ENCODE measurements at places on chromosomes 7 and 10.

DNA sequence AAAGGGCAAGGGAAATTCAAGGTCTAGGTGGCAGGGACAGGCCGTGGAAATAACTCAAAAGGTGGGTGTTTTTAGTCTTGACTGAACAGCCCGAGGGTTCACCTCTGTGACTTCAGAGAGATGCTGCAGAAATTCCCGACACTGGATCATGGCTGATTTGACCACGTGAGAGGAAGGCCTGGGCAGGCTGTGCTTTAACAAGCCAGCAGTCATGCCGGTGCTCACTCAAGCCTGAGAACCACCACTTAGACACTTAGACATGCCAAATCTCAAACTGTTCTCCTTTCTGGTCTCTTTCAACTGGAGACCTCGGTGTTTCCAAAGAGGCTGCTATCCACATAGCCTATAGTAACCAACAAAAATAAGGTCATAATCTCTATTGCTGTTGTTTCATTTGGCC is 15.4 kb downstream of the TECTB start:
- DNase-seq, result no peak

DNA sequence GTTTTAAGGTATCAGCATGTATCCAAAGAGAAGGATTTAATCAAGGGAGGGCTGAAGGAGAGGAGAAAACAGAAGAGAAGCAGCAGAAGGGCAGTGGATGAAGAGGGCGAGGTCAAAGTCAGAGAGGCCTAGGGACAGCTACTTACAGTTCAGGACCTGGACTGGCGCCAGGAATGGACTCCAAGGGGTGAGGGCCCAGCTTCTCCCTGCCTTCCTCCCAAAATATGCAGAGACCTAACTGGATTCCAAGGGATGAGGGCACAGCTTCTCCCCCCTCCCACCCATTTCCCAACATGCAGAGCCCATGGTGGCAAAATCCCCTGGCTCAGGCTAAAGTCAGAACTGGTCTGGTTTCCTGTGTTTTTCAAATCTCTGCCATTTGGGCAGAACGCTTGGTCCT is 3.4 kb upstream of the TCF7L2 start:
- DNase-seq, result no peak

DNA sequence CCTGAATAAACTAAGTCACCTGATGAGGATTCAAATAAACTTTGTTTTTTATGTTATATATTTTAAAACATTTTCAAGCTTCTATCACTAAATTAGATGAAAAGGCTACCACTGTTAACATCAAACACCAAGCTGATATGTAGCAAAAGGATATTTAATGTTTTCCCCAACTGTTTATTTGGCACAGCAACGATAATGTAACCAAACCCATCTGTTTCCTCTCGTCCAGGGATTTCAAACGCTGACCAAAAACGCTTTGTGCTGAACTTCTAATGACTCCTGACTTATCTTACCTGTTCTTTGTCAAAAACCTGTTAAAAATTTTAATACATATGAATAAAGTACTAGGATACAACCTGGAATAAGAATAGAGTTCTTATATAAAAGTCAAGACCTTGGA is 30.5 kb downstream of the DCLRE1A start:
- DNase-seq, result no peak

- no peak for DNase-seq
These were observed 837 bp upstream of the IGFBP3 start for GRCh38 chr7:45921699-45922519.

DNA sequence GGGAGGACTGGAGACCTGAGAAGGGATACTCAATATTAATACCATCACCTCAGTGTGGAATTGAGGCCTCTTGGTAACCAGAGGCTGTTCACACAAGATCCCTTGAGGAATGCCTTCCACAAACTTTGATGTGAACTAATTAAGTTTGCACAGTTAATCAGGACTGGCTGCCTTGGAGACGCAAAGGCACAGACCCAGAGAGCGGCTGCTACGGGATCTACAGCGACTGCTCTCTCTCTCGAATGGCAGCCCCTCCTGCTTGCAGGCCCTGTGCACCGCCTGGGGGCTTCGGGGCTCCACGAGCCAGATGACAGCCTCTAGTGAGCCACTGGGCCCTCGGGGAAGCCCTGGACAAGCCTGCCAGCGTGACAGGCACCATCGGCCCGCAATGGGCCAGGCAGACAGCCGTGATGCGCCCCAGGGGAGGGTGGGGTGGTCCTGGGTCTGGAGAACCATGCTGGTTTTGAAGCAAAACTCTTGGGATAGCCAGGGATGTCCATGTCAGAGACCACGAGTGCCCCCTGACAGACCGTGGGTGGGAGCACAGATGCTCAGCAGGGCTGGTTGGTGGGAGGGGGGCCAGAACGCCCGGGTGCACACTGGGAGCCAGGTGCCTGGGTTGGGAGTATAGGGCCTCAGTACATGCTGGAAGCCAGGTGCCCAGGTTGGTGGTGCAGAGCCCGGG is 195.6 kb downstream of the ELFN1 start:
- DNase-seq, result no peak

DNA sequence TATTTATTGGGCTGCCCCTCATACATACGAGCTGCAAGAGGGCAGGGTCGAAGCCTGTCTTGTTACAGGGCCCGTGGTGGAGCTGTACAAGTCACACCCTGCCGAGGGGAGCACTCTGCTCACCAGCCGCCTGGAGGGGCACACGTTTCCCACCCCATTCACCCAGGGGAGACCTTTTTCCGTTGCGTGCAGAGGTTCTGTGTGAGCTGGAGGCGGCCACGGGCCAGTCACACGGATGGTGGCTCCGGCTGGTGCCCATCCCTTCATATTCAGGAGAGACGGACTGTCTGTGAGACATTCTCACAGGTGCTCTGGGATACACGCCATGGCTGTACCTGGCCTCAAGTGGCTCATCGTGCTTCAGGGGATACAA is 47.9 kb upstream of the FAM20C start:
- DNase-seq, result no peak

GRCh38 chr10:131027256-131027655 is 284.3 kb downstream of the TCERG1L start:
- DNase-seq, result no peak

- no peak for DNase-seq
These were observed 25.9 kb downstream of the ST8SIA6 start for GRCh38 chr10:17428351-17429097.

DNA sequence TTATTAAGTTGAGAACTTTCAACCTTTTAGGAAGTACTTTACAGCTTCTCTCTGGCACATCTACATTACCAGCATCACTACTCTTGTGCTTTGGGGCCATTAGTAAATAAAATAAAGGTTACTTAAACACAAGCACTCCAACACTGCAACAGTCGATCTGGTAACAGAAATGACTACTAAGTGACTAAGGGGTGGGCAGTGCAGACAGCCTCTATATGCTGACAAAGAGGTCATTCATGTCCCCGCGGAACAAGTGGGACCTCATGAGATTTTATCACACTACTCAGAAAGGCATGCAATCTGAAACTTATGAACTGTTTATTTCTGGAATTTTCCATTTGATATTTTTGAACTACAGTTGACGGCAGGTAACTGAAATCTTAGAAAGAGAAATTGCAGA is 111.3 kb upstream of the DNAJB12 start:
- DNase-seq, result no peak

- DNase-seq, result no peak
These were observed 129.8 kb downstream of the GPR158 start for GRCh38 chr10:25304606-25305005.

DNA sequence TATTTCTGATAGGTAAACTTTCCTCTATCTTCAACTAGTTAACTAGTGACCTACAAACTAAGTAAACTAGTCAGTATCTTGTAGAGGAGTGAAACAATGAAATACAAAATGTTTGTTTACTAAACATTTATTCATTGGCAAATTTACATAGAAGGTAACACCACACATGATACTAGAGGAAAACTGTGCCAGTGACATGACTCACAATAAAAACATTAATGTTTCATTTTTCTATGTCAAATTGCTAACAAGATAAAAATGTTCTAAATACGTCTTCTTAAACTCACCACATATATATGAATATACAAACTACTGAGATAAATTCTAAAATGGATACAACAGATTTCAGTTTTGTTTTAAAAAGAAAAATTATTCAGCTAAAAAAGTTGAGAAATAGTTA is 471.3 kb downstream of the PARD3 start:
- DNase-seq, result no peak

DNA sequence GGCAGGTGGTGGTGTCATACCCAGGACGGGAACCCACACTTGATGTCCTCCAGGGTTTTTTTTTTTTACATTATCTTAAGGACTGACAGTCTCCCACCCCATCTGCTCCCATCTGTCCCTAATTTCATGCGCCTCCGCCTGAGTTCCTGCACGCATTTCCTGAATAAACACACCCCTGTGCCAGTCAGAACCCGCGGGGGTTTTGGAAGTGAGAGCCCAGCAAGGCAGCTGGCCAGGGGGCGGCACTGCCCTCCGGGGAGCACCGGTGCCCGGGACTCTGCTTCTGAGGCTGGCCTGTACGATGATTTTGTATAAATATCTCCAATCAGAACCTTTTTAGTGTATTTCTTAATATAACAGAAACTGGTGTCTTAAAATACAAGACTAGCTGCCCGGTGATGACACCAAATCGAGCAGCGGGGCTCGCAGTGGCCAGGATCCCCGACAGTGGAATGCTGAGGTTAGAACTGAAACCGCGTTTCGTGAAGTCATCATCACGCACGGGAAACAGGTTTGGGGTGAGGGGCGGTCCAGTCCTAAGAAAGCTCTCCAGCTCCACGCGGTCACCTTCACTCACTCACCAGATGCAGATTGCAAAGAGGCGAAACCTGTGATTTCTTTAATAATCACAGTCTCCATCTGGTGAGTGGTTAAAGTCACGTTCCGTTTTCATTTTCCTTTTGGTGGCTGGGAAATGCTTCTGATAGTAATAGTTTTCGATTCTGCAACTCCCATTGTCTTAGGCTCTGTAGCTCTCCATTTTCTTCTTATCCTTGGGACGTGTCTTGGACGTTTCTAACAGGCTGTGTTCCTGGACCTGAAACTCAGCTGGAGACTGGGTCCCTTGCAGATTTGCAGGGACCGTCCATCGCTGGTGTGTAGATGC is 19.7 kb downstream of the BNIP3 start:
- DNase-seq, result no peak

DNA sequence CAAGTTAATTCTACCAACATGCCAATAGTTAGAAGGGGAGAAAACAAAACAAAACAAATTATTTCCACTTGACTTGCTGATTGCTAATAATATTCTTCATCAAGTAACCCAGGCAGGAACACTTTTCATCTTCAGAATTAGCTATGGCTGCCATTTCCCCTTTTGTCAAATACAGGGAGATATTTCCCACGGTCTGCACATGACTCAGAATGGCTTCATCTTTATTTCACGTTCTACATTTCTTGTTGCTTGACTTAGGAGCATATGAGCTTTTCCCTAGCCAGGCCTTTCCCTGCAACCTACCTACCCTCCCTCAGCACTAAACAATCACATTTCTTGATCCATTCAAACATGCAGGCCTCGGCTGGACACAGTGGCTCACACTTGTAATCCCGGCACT is 6.5 kb downstream of the CPVL start:
- no peak for DNase-seq

- DNase-seq, result no peak
These were observed 131.7 kb downstream of the DGKI start for GRCh38 chr7:137715121-137715520.

- no peak for DNase-seq
These were observed 20.2 kb downstream of the MCU start for GRCh38 chr10:72712136-72712535.

DNA sequence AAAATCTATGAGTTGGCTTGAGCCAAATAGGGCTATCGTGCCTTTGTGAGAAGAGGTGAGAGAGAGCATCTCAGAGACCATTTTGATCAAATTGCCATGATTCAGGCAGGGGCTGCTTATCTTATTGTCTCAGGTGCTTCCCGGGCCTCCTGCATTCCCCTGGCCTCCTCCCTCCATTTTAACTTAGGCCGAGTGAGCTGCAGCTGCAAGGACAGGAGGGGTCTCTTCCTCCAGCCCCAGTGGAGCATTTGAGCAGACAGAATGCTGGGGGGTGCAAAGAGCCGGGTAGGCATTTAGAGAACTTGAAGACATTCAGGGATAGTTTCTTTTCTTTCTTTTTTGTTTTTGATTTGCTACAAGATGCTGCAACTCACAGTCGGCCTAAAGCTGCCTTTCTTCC is 59.0 kb downstream of the BUB3 start:
- DNase-seq, result no peak

GRCh38 chr10:24416248-24416647 is 207.3 kb downstream of the KIAA1217 start:
- no peak for DNase-seq

DNA sequence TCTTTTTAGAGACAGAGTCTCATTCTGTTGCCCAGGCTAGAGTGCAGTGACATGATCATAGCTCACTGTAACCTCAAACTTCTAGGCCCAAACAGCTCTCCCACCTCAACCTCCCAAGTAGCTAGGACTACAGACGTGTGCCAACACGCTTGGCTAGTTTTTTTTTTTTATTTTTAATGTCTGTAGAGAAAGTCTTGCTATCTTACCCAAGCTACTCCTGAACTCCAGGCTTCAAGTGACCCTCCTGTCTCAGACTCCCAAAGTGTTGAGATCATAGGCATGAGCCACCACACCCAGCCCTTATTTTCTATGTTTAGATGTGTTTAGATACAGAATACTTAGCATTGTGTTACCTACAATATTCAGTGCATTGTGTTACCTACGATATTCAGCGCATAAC is 46.4 kb downstream of the KMT2E start:
- DNase-seq, result no peak

Data from cortex of kidney (tissue), 1 donor.